Stimulated activated CD4-positive, alpha-beta T cell treated with anti-CD3 and anti-CD28 coated beads, Interleukin-2, amount 100 ng/mL, for 24 hours (primary cell): ENCODE measurements at places on chromosomes 12 and 14.

DNA sequence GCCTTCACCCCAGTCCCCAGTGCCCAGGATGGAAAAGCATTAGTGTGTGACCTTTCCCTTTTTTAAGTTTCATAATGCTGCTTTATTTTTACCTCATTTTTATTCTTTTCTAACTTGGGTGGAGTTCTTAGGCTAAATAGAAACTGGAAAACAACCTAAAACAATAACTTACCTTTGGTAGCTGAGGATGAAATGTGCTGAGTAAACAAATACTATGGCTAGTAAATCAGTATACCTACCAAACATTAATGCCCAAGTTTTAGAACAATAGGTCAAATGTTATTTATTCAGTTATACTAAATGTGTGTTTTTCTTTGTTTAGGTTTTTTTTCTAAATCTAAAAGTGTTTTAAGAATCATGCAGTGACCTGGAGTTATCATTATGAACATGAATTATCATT, 226.6 kb upstream of the G2E3 start:
- DNase-seq = no peak

GRCh38 chr14:45091710-45092109, 7.8 kb downstream of the PRPF39 start:
- no peak for DNase-seq

DNA sequence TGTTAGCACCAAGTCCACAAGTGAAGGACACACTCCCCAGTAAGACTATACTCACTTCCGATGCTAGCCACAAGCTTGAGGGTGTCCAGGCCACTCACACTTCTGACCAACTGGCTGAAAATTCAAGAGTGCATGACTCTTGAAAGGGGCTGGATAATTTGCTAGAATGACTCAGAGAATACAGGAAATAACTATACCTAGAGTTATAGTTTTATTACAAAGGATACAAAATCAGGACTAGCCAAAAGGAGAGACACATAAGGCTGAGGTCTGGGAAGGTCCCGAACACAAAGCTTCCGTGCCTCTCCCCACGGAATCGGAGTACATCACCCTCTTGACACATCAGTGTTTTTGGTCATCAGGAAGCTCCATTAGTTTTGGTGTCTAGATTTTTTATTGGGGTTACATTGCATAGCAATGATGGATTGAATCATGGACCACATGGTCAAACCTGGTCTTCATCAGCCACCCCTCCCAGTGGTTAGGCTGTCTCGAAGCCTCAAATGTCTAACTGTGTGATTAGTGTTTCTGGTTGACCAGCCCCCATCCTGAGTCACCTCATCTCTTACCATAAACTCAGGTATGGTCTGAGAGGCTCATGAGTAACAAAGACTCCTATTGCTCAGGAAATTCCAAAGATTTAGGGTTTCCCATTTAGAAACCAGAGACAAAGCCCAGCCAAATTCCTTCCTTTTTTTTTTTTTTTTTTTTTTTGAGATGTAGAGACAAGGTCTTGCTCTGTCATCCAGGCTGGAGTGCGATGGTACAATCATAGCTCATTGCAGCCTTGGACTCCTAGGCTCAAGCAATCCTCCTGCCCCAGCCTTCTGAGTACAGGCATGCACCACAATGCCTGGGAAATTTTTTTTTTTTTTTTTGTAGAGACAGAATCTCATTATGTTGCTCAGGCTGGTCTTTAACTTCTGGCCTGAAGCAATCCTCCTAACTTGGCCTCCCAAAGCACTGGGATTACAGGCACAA, 472.0 kb upstream of the TBX3 start:
- DNase-seq = no peak

DNA sequence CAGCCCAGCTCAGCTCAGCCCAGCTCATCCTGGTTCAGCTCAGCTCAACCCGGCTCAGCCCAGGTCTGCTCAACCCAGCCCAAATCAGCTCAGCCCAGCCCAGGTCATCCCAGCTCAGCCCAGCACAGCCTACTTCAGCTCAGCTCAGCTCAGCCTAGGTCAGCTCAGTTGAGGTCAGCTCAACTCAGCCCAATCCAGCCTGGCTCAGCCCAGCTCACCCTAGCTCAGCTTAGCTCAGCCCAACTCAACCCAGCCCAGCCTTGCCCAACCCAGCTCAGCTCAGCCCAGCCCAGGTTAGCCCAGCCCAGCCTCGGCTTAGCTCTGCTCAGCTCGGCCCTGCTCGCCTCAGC, 332.3 kb downstream of the TMEM121 start:
- no peak for DNase-seq

- no peak for DNase-seq
Observed at GRCh38 chr12:89991807-89992590, 283.4 kb upstream of the ATP2B1 start.

DNA sequence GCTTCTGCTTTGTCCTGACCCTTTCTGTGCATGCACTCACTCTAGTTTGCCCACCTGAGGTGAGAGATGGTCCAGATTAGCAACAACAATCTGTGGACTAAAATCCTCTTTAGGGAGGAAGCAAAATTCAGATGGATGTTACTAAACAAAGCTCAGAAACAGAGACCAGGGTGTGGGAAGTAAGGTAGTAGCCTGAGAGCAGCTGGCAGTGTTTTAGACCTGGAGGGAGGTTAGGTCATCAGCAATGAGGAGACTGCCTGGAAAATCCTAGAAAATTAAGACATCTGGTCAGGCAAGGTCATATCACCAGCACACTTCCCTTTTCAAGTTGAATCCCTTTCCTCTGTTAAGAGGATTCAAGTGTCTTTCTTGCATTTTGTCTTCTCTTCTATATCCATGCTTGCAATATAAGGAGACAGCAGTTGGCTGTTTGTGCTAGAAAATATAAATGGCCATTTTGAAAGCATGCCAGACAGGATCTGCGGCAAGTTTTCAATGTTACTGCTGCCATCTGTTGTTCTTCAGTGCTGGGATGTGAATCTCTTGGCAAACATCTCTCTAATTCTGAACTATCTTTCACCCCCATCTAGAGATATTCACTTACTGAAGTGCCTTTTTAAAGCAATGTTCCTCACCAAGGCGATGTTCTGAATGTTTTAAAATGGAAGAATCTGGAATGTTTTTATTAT, 266.4 kb downstream of the NAV3 start:
- DNase-seq = no peak

- DNase-seq = no peak
Observed at GRCh38 chr12:1282670-1283315, 291.8 kb downstream of the ERC1 start.

DNA sequence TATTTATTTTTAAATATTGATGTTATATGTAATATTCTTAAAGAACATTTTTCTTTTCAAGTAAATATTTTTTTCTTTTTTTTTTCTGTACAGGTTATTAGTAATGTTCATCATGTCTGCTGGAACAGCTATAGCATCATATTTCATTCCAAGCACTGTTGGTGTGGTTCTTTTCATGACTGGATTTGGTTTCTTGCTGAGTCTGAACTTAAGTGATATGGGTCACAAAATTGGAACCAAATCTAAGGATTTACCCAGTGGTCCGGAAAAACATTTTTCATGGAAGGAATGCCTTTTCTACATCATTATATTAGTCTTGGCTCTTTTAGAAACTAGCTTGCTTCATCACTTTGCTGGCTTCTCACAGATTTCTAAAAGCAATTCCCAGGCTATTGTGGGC, 23.2 kb downstream of the PCNX4 start:
- no peak for DNase-seq

- DNase-seq = no peak
Observed at GRCh38 chr14:53128303-53129028, 24.7 kb downstream of the DDHD1 start.

DNA sequence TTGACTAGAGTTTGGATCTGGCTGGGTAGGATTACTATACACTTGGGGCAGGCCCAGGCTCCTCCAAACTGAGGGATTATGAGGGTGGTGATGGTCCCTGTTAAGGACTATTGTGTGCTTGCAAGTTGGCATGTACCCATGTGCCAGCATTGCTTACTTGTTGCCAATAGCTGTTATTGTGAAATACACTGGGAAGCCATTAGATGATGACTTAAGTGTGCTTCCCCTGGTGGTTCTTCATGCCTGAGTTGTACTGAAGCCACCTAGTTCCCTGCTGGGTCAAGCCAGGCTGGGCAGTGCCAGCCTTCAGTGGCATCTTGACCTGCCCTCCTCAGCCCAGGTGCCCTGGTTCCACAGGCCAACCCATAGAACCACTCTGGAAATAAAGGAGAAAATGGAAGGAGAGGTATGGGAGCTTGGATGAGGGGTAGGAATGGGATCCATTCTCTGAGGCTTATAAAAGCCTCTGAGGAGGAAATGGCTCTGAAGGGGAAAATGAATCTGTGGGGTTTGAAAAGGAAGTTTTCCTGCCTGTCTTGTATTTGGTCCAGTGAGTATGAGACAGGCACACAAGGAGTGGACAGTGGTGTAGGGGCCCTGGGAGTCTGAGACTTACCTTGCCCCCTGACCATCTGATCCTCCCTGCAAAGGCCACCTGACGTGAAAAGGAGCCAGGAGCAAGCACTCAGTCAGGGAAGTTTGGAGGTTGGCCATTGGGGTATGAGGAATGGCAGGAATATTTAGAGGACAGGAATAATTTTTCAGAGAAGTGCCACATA, 724 bp downstream of the LTB4R start:
- no peak for DNase-seq

DNA sequence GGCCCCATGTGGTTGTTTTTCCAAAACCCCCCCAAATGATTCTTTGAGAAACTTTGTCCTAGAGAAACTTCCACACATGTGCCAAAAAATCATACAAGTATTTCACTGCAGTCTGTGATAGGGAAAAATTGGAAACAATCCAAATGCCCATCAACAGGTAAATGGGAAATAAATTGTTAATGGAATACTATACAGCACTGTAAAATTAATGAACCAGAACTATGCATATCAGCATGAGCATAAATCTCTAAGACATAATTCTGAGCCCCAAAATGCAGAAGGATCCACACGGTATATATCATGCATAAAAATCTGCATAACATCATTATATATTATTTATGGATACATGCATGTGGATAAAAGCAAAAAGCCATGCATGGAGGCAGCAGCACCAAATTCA, 5.3 kb upstream of the FICD start:
- no peak for DNase-seq

DNA sequence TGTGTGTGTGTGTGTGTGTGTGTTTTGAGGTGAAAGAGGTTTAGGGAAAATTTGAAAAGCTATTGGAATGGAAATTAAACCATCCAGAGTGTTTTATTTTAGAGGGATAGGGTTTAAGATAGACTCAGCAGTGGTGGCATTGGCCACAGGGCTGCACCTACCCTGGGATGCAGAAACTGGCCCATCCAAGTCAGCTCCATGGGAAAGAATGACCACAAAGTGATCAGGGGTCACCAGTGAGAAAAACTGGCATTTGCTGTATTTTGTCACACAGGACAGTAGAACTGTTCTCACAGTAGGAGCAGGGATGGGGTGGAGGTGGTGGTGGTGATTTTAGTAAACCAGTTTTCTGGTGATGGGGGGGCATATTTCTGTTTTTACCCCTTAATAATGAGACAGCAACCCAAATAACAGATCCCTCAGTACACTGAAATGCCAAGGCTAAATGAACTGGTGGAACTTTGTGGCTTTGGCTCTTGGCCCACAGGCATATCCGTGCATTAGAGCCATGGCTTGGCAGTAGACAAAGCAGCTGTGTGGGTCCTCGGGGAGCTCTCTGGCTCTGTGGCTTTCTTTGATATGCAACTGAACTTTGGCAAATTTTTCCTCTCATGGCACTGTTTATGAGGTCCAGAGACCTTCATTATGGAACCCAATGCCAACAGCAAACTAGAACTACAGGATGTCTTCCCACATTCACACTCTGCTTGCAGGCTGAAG, 348.3 kb downstream of the ZFP36L1 start:
- DNase-seq = no peak

- no peak for DNase-seq
Observed at GRCh38 chr12:23555825-23556207, 393.7 kb downstream of the SOX5 start.

DNA sequence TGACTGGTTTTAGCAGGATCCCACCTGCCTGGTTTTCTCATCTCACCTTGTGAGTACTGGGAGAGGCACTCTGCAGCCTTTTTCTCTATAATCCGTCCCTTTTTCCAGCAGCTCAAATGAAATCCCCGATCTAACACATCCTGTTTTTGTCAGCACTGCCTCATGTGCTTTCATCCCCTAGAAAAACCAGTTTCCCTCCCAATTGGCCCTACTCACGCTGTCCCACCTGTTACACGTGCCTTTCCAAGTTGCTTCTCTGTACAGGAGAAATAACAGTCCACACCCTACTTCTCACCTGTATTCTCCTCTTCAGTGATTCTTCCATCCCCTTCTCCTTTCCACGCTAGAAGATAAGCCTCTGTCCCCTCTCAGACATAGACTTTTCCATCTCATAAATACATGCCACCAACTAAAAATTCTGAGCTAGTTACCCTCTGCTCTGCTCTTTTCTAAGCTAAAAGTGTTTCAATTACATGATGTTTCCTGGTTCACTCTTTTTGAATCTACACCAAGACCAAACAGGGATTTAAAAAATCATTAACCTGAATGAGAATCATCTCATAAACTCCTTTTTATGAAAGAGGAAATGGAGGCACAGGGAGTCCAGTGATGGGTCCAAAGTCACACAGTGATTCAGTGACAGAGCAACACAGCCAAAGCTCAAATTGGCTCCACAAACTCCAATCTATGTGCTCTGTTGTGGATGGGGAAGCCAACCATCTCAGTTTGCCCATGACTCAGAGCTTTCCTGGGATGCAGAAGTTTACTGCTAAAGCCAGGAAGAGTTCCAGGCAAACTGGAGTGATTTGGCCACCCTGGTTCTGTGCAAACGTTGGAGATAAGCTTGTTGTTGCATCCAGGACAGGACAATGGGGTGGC, 240.0 kb upstream of the TMEM132C start:
- DNase-seq = no peak

DNA sequence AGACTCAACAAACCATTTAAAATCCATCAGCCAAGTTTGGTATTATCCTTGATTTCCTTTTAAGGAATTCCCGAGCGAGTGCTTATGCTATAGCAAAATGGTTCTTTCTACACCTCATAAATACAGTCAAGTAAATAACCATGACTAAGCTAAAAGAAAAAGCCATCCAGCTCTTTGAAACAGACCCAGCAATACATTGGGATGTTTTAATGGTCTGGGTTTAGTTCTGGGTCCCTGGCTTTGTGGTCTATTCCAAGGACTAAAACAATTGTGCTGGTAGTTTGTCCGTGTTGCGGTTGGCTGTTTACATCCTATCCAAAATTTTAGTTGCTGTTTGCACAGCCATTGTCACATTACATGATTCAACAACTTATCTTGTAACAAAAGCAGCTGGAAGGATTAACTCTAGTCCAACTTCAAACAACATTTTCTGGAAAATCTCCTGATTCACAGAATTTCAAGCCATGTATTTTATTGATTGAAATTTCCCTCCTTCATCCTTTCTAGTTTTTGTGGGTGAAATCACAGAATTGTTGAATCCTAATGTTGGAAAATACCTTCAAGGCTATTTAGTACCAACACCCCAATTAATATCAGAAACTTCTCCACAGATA, 19.6 kb downstream of the KLRB1 start:
- no peak for DNase-seq

- no peak for DNase-seq
Observed at GRCh38 chr12:6228535-6229223, 28.5 kb downstream of the CD9 start.
